MCF 10A (cell line): ENCODE measurements at places on chromosomes 2 and 18. TPM values are rescaled to one million over a fixed set of nuclear protein-coding genes. Genes with fewer than 3 reads are reported as not detected.

GRCh38 chr2:108215794-108216211, 24.0 kb upstream of the SULT1C3 start:
- peak; percentile 47 for DNase-seq

GRCh38 chr2:234839285-234839684, 112.5 kb upstream of the SH3BP4 start:
- DNase-seq: no peak

DNA sequence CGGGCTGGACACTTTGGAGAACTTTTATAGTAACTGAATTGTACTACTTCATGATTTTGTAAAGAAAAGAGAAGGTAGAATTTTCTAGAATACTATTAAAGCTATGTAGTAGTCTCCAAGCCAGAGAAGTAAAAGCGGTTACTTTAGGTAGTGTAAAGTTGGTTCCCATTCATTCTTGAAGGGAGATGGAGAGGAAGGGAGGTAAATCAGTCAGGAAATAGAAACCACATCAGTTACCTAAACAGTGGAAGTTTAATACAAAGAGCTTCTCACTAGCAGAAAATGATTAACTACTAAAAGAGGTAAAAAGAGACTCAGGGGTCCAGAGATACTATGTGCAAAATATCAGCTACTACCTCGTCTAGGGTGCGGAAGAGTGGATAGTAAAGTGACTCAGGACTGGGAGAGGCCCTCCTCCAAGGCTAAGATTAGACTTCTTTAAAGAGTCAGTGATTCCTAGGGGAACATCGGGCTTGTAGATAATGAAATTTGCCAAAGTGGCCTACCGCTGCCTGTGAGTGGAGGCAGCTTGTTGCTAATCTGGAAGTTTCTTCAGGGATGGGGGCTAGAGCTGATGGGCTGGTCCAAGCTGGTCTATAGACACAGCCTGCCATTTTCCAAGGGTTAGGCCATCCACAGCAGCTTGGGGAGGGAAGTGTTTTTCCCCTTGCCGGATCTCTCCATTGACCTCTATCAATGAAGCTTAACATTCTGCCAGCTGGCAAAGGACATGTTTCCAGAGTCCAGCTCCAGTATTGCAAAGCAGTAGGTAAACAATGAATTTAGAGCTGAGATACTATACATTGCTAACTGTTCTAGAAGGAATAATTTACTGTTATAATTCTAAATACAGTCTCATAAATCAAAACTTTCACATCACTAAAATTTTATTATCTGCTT, 246.4 kb upstream of the BOD1L2 start:
- DNase-seq: no peak

The SGO2 gene
- 9.5 and 14.2 TPM in 2 replicates for total RNA-seq

GRCh38 chr2:127086990-127087790, 19.8 kb downstream of the BIN1 start:
- no peak for DNase-seq

The TEKT4 gene
- total RNA-seq: not detected in 2 replicates

GRCh38 chr2:19138264-19138825, 220.1 kb downstream of the OSR1 start:
- DNase-seq: no peak

DNA sequence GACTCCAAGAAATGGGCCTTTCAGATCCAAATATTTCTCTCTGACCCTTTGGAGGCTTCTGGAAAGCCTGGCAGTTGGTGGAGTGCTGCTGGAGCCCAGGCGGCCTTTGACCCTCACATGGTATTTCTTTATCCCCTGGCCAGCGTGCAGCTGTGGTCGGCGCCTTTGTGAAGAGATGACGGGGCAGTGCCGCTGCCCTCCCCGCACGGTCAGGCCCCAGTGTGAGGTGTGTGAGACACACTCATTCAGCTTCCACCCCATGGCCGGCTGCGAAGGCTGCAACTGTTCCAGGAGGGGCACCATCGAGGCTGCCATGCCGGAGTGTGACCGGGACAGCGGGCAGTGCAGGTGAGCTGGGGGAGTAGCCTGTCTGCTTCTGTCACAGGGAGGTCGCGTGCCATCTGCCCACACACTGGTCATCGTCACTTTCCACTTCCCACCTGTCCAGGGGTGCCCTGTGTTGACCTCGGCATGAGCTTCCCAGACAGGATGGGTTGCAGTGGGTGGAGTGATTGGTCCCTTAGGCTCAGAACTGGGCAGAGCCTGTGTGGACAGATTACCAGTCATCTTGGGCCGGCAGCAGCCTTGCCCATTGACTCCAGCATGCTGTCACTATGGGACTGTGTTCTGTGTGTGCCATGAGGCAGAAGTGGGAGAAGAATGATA, 158.2 kb downstream of the LAMA3 start:
- no peak for DNase-seq

GRCh38 chr18:10205151-10205550, 249.3 kb upstream of the APCDD1 start:
- no peak for DNase-seq

The DSG3 gene
- total RNA-seq: 65.4 and 68.5 TPM in 2 replicates

DNA sequence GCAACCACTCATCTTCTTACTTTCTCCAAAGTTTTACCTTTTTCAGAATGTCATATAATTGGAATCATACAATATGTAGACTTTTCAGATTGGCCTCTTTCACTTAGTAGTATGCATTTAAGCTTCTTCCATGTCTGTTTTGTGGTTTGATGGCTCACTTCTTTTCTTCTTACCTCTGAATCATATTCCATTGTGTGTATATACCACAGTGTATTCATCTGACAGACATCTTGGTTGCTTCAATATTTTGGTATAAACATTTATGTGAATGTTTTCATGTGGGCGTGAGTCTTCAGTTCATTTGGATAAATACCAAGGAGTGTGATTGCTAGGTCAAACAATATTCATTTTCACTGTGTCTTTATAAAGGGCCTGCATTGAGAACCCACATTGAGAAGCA, 136.1 kb upstream of the NOSTRIN start:
- no peak for DNase-seq

The CFC1 gene
- not detected in 2 replicates for total RNA-seq

- DNase-seq: no peak
These were observed 8.5 kb downstream of the UXS1 start for GRCh38 chr2:106185475-106186184.

The GMCL1 gene
- total RNA-seq: 13.2 and 13.6 TPM in 2 replicates

DNA sequence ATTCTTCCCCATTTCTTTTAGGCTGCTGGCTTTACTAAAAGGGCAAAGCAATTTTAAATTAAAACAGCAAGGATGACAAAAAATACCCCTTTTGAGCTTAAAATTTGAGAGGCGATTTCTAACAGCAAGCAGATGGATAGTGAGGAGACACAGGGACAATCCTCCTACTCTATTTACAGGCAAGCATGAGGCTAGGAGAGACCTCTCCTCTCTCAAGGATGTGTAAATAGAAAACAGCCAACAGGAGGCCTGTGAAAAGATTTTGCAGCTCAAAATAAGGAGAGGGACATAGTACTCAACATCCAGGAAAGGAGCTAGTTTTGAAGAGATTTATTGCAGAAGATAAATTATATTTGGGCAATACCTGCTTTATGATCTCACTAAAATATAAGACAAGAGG, 53.8 kb downstream of the LINC00305 start:
- no peak for DNase-seq

DNA sequence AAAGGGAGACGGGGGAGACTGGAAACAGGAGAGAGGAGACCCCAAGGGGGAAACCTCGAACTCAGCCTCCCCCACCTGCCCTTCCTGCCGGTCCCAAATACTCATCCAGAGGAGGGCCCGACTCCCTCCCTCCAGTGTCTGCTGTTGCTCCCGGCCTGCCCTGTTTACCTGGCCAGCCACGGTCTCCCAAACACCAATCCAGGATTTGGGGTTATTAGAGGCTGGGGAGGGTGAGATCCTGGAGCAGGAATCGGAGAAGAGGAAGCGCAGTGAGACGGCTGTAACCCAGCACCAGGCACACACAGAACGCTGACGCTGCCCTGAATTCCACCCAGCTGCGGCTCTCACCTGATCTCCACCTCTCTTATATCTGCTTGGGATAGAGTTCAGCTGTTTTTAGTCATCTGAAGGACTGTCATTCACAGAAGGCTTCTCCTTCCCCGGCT, 213.0 kb downstream of the TNS1 start:
- no peak for DNase-seq

The TMEM200C gene
- not detected in 2 replicates for total RNA-seq

The IER3IP1 gene
- 14.1 and 14.5 TPM in 2 replicates for total RNA-seq

The CNRIP1 gene
- 0.84 and 2.4 TPM in 2 replicates for total RNA-seq

DNA sequence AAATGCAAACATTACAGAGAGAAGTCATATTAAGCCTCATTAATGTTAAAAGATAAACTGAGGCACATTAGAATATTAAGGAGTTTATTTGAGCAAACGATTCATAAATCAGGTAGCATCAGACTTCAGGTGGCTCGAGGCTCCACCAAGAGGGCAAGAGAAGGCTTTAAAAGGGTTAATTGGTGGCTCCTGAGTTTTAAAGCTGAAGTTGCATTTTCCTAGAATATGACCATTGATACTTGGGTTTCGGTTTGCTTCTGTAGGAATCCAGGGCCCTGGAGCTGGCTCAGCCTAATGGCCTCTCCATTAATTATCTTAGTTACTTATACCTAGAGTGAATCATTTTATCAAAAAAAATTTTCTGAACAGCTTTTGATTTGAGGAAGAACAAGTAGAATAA, 123.7 kb upstream of the NABP1 start:
- DNase-seq: no peak

- DNase-seq: no peak
These were observed 123.8 kb upstream of the PKDCC start for GRCh38 chr2:41924024-41924423.

DNA sequence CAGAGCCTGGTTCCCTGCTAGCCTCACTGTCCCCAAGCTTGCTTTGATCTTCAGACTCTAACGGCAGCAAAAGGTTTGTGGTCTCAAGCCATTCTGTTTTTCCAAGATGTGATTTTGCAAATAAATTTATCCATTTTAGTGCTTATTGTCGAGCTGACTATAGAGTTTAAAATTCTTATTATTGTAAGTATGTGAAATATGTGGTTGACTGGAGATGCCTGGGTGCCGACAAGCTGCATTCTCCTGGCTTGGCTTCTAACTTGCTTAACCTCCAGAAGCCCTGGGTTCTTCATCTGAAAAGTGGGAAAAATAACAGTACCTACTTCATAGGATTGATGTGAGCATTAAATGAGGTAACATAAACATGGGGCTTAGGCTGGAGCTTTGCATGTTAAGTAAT, 9.9 kb upstream of the EDAR start:
- no peak for DNase-seq

DNA sequence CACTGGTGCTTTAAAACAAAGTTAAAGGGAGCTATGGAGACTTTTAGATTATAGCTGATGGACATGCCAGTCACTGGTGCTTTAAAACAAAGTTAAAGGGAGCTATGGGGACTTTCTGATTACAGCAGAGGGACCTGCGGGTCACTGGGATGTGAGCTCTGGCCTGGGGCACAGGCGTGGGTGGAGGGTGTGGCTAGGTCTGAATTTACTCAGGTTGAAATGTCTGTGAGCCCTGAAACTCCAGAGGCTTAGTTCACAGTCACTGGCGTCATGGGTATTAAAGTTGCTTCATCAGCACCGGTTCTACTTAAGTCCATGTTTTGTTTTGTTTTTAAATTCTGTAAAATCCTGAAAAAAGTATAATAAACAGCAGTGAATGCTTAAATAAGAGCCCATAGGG, 49.0 kb upstream of the TMEM18 start:
- peak; percentile 25 for DNase-seq

DNA sequence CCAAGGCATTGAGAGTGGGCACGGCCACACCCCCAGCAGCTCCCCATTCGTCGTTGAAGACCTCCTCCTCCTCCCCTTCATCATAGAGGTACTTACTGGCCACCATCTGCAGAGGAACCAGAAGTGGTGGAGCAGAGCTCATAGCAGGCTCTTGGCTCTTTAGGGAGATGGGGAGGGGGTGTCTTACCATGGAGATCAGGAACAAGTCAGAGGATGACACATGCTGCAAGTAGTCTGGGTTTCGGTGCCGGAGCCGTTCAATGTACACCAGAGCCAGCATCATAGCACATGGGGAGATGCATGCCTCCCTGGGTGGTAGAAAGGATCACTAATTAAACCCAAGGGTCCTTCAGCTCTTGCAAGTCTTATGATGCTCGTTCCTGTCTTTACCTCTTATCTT, 1.9 kb downstream of the CNPPD1 start:
- no peak for DNase-seq

- DNase-seq: no peak
These were observed 12.1 kb upstream of the ARMC9 start for GRCh38 chr2:231186325-231186724.

DNA sequence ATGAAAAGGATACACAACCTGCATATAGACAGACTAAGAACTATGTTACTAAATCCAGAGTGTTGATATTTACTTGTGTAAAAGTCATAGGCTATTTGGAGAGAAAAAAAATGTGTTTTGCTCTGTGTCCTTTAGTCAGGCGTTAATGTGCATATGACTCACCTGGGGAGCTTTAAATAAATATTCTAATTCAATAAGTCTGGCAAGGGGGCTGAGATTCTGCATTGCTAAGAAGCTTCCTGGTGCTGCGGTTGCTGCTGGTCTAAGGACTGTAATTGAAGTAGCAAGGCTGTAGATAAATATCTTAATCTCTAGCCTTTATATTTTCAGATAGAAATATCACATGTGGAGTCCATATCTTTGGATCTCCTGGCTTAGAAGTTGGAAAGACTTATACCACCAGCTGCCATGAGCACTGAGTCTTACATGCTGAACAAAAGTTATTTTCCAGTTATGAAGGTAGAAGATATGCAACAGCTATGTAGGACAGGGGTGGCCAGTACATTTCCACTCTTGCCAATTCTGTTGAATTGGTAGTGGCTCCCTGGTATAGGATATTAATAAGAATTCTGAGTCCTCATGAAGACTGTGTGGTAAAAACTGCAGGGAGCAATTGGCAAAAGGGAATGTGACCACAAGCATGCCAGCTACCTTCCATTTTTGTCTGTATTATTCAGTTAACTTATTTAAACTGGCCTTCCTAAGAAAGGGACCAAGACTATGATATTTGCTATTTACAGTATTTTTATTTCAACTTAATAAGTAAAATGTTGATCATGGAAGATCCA, 4.8 kb downstream of the SPAG16 start:
- DNase-seq: no peak

GRCh38 chr18:13480571-13481255, 245.6 kb downstream of the FAM210A start:
- no peak for DNase-seq

DNA sequence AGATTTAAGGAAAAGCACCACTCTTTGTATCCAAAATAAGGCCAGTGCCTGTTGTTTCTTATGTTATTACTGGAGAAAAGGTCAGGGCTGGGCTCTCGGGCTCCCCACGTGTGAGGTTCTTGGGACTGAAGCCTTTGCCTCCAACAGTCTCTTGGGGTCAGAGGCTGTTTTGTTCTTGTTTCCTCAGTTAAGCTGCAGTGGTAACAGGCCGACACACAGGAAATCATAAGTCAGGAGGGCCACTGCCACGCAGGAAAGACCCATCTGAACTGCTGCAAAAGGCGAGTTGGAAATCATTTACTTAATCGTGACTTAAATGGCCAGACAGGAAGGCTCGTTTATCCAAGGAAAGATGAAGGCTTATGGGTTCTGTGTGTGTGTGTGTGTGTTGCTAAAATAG, 30.3 kb upstream of the IL37 start:
- DNase-seq: no peak

GRCh38 chr2:171319164-171319810, 114.5 kb downstream of the METTL8 start:
- peak; percentile 18 for DNase-seq

The PSMA8 gene
- total RNA-seq: not detected in 2 replicates
